Heart left ventricle (tissue), 16 donors: ENCODE measurements at places on chromosomes 12 and 14. TPM values are rescaled to one million over a fixed set of nuclear protein-coding genes. Genes with fewer than 3 reads are reported as not detected.

Gene TDRD9
- 1.1 TPM for total RNA-seq

Gene CFAP251
- total RNA-seq: 1.6 TPM

Gene ADAM20
- total RNA-seq: 0.37 TPM

Gene NPFF
- not detected for total RNA-seq

Gene RNF41
- total RNA-seq: 41.7 TPM

Gene PKP2
- total RNA-seq: 402 TPM

Gene ANKRD33
- total RNA-seq: not detected

DNA sequence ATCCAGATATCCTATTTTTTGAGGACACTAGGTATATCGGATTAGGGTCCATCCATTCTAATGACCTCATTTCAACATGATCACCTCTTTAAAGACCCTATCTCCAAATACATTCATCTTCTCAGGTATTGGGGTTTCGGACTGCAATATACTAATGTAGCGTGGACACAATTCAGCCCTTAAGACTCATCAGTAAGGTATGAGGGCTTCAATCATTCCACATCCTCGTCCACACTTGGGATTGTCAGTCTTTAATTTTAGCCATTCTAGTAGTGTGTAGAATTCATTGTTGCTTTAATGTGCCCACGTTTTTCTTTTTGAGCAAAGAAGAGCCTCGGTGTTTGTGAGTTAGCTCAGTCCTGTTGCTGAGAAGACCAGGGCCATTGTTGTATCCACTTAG lies 177.0 kb upstream of the TBX3 start:
- no peaks in the 10 kb centered on the region for H3K27me3 ChIP-seq
- no peak for DNase-seq
- H3K4me3 ChIP-seq: no peak overlapping the region
- H3K4me1 ChIP-seq: no peaks in the 10 kb centered on the region
- no peaks in the 10 kb centered on the region for H3K36me3 ChIP-seq
- H3K27ac ChIP-seq: no peak overlapping the region

- peaks cover 8% of the 10 kb centered on the region for H3K4me1 ChIP-seq
- no peaks in the 10 kb centered on the region for H3K36me3 ChIP-seq
- H3K4me3 ChIP-seq: peak overlapping the region; percentile 37
- DNase-seq: no peak
- H3K27me3 ChIP-seq: no peaks in the 10 kb centered on the region
Measured at GRCh38 chr12:3885277-3886094, 12.3 kb upstream of the PARP11 start.

DNA sequence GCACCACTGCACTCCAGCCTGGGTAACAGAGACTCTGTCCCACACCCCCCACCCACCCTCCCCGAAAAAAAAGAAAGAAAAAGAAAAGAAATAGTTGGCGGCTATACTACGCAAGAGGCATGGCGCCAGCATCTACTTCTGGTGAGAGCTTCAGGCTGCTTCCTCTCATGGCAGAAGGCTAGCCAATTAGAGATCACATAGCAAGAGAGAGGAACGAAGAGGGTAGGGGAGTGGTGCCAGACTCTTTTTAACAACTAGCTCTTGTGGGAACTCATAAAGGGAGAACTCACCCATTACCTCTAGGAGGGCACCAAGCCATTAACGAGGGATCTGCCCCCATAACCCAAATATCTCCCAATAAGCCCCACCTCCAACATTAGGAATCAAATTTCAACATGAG lies 6.2 kb downstream of the DENND5B start:
- DNase-seq: no peak
- no peak overlapping the region for H3K27ac ChIP-seq

DNA sequence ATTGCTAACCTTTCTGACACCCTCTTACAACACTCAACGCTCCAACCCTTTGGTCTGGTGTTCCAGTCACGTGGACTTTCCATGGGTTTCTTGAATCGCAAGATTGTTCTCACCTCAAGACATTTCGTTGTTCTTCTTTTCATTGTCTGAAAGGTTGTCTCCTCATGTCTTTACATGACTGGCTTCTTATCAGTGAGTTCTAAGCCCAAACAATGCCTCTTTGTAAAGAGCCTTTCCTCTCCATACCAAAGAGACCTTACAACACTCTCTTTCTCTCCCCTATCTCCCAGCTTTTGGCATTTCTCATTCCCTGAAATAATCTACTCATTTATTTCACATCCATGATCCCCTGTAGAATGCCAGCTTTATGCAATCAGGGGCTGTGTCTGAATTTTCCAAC lies 1144.8 kb downstream of the AACS start:
- H3K27ac ChIP-seq: no peak overlapping the region
- no peak overlapping the region for H3K4me3 ChIP-seq
- DNase-seq: no peak
- H3K27me3 ChIP-seq: no peaks in the 10 kb centered on the region

- no peaks in the 10 kb centered on the region for H3K4me1 ChIP-seq
- no peak overlapping the region for H3K4me3 ChIP-seq
- peaks cover 35% of the 10 kb centered on the region for H3K36me3 ChIP-seq
- DNase-seq: no peak
- H3K27ac ChIP-seq: no peak overlapping the region
Measured at GRCh38 chr12:106871477-106871876, 84.2 kb upstream of the TMEM263 start.

GRCh38 chr14:92610849-92611271 lies 97.3 kb downstream of the RIN3 start:
- no peaks in the 10 kb centered on the region for H3K4me1 ChIP-seq
- H3K36me3 ChIP-seq: no peaks in the 10 kb centered on the region
- H3K27me3 ChIP-seq: no peaks in the 10 kb centered on the region
- H3K27ac ChIP-seq: no peak overlapping the region

DNA sequence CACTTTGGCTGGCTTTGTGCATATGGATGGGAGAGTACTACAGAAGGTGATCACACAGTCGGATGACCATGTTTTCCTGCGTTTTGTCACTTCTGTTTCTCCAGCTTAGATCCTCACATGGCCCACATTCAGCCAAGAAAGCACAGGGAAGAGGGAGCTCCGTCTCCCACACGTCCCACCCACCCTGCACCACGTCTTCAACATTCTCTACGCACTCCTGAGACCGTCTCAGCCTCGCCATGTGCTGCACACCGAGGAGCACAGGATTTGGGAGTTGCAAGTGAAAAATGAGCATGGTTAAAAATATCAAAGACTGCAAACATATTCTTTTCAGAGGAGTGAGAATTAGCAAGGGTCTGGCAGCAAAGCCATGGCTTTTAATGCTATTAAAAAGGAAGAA lies 122.2 kb downstream of the APAF1 start:
- H3K27ac ChIP-seq: no peak overlapping the region
- no peak for DNase-seq
- H3K4me1 ChIP-seq: no peaks in the 10 kb centered on the region
- H3K36me3 ChIP-seq: no peaks in the 10 kb centered on the region
- H3K4me3 ChIP-seq: no peak overlapping the region

GRCh38 chr12:49824895-49825294 lies 3.3 kb downstream of the NCKAP5L start:
- peaks cover 49% of the 10 kb centered on the region for H3K4me1 ChIP-seq
- peak overlapping the region; percentile 89 for H3K27ac ChIP-seq
- DNase-seq: no peak
- no peak overlapping the region for H3K4me3 ChIP-seq
- no peaks in the 10 kb centered on the region for H3K27me3 ChIP-seq

DNA sequence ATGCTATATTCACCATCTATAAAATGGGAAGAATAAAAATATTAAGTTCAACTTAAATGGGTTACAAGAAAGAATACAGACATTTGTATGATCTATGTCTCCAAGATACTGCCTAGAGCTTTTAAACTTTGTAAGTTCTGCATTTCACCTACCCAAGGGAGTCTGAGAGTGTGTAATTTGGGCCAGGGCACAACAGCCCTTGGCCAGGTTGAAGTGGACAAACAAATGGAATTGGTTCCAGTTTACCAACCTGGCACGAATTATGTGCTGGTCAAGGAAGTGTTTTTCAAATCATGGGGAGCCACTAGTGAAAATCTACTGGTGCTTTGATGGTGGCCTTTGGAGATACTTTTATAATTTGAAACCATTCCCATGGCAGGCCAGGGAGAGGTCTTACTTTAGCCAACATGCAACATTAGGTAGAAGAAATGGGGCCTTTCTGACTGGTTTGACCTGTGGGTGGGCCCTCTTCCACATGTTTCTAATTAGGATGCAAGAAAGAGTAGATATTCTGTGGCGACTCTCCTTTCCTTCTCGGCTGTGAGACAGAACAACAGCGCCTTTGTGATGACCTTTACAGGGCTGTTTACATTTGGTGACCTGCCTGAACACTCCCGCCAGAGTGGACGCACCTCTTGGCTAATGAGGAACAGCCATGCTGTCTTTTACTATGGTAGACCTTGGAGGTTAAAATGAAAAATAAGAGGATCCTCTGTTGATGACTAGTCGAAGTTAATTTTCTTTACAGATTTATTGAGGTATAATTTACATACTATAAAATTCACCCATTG lies 476.6 kb downstream of the ZFP36L1 start:
- no peaks in the 10 kb centered on the region for H3K36me3 ChIP-seq
- no peaks in the 10 kb centered on the region for H3K27me3 ChIP-seq
- no peak overlapping the region for H3K27ac ChIP-seq
- DNase-seq: no peak

DNA sequence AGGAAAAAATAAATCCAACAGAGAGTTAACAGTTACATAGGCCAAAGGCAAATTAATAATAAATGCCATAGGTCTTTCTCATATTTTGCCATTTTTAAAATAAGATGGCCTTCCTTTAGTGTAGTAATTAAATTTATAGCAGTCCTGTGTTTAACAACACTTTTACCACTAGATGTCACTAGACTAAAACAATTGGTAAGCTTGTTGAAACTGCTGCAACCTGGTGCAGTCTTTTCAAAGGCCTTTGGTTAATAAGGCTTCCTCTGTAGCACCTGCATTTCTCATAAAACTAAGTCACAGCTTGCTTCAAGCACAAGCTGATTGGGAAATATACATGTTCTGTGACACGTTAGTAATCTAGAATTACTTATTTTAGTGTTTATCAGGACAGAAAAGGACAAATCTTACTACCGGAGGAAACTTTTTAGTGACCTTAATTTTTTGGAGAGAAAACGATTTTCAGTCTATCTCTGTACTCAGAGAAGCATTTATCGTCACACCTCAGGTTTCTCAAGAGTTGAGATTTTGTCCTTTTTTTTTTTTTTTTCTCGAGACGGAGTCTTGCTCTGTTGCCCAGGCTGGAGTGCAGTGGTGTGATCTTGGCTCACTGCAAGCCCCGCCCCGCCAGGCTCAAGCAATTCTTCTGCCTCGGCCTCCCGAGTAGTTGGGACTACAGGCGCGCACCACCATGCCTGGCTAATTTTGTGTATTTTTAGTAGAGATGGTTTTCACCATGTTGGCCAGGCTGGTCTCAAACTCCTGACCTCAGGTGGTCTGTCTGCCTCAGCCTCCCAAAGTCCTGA lies 20.0 kb downstream of the BORCS5 start:
- peaks cover 14% of the 10 kb centered on the region for H3K36me3 ChIP-seq
- H3K27ac ChIP-seq: no peak overlapping the region
- no peak overlapping the region for H3K4me3 ChIP-seq
- no peaks in the 10 kb centered on the region for H3K4me1 ChIP-seq
- H3K27me3 ChIP-seq: no peaks in the 10 kb centered on the region

GRCh38 chr12:129887101-129887500 lies 16.7 kb downstream of the TMEM132D start:
- H3K36me3 ChIP-seq: no peaks in the 10 kb centered on the region
- H3K4me3 ChIP-seq: no peak overlapping the region
- no peaks in the 10 kb centered on the region for H3K27me3 ChIP-seq

DNA sequence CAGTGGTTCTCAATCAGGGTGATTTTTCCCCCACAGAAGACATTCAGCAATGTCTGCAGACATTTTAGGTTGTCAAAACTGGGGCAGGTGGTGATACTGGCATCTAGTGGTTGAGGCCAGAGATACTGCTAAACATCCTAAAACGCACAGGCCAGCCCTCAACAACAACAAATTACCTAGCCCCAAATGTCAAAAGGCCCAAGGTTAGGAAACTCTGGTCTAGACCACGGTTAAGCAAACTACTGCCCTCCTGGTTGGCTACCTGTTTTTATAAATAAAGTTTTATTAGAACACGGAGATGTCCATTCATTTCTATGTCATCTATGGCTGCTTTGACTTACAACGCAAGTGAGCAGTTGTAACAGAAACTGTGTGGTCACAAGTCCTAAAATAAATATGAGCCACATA lies 186.7 kb downstream of the EFCAB11 start:
- H3K4me3 ChIP-seq: no peak overlapping the region
- H3K27me3 ChIP-seq: no peaks in the 10 kb centered on the region

- no peak overlapping the region for H3K4me3 ChIP-seq
- no peaks in the 10 kb centered on the region for H3K27me3 ChIP-seq
- no peak for DNase-seq
- no peak overlapping the region for H3K27ac ChIP-seq
- no peaks in the 10 kb centered on the region for H3K36me3 ChIP-seq
Measured at GRCh38 chr12:71558445-71558844, 105.2 kb downstream of the ZFC3H1 start.

- H3K4me3 ChIP-seq: no peak overlapping the region
- H3K4me1 ChIP-seq: no peaks in the 10 kb centered on the region
- no peak for DNase-seq
- H3K36me3 ChIP-seq: no peaks in the 10 kb centered on the region
- no peak overlapping the region for H3K27ac ChIP-seq
- no peaks in the 10 kb centered on the region for H3K27me3 ChIP-seq
Measured at GRCh38 chr14:33377596-33378390, 439.1 kb downstream of the NPAS3 start.

DNA sequence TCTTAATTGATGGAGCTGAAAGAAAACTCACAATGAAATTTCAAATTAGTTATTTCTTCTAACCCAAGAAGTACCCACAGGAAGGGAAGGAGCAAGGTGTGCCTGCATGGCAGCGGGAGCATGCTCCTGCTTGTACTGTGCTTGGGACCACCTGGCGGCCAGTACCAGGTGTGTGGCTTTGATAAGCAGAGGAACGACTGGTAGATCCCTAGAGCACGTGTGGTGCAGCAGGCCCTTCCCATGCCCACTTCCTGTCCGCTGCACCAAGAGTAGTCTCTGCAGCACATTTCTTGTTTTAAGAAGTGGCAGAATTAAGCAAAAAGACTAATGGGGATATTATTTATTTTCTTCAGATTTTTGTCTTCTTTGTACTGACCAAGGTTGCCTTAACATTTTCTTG lies 122.3 kb upstream of the ATF1 start:
- no peak for DNase-seq
- no peak overlapping the region for H3K4me3 ChIP-seq
- no peaks in the 10 kb centered on the region for H3K4me1 ChIP-seq
- no peaks in the 10 kb centered on the region for H3K27me3 ChIP-seq

- no peak overlapping the region for H3K27ac ChIP-seq
- H3K4me1 ChIP-seq: no peaks in the 10 kb centered on the region
- no peaks in the 10 kb centered on the region for H3K27me3 ChIP-seq
Measured at GRCh38 chr12:85076688-85077430, 40.7 kb downstream of the LRRIQ1 start.

DNA sequence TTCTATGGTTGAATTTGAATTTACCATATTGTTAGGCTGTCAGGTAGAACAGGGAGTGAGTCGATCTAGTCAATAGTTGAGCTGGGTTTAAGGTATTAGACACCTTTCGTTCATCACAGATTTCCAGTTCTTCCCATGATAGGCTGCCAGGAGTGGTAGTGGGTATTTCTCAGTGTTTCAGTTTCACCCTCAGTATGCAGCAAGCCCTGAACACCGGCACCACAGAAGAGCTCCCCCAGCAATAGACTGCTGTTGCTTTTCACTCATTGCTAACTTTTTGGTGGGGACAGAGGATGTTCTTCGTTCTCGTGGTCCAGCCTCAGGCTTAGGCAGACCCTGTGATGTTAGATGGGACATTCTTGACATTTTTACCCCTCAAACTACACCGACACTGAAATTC lies 164.6 kb downstream of the PTPRO start:
- no peaks in the 10 kb centered on the region for H3K4me1 ChIP-seq
- H3K27me3 ChIP-seq: peaks cover 4% of the 10 kb centered on the region
- no peak overlapping the region for H3K27ac ChIP-seq
- DNase-seq: no peak
- H3K4me3 ChIP-seq: no peak overlapping the region

GRCh38 chr12:34048714-34049113 lies 26.4 kb downstream of the ALG10 start:
- DNase-seq: no peak
- no peaks in the 10 kb centered on the region for H3K27me3 ChIP-seq
- no peaks in the 10 kb centered on the region for H3K4me1 ChIP-seq
- no peak overlapping the region for H3K4me3 ChIP-seq
